Epithelial cell of umbilical artery (primary cell): ENCODE measurements at places on chromosomes 16 and 17. TPM values are rescaled to one million over a fixed set of nuclear protein-coding genes. Genes with fewer than 3 reads are reported as not detected.

NPIPB2 gene
- total RNA-seq, result 0.32 and 1.1 TPM in 2 replicates

TMEM204 gene
- total RNA-seq, result 15.0 and 36.7 TPM in 2 replicates

AURKB gene
- 41.3 and 62.6 TPM in 2 replicates for total RNA-seq

IGSF6 gene
- not detected in 2 replicates for total RNA-seq

MYH13 gene
- not detected in 2 replicates for total RNA-seq

CALB2 gene
- not detected in 2 replicates for total RNA-seq

ATP6V0C gene
- 4.3 and 4.5 TPM in 2 replicates for total RNA-seq

RPRML gene
- not detected in 2 replicates for total RNA-seq

RHBDL1 gene
- total RNA-seq, result 0.30 and 0.65 TPM in 2 replicates

NXPH3 gene
- under 0.01 and 0.61 TPM in 2 replicates for total RNA-seq

PIPOX gene
- 2.6 and 3.5 TPM in 2 replicates for total RNA-seq

MFAP4 gene
- under 0.01 and 0.30 TPM in 2 replicates for total RNA-seq

RASD1 gene
- 1.4 and 6.8 TPM in 2 replicates for total RNA-seq

FBXO39 gene
- 0.61 and 3.2 TPM in 2 replicates for total RNA-seq

SPNS3 gene
- 0.15 TPM in 1 of 2 replicates, not detected in the other for total RNA-seq

SMTNL2 gene
- total RNA-seq, result not detected in 2 replicates

MMP28 gene
- 4.6 and 10.4 TPM in 2 replicates for total RNA-seq

CTRB1 gene
- not detected in 2 replicates for total RNA-seq

ABCC12 gene
- not detected in 2 replicates for total RNA-seq

CACNG5 gene
- not detected in 2 replicates for total RNA-seq

ELMO3 gene
- total RNA-seq, result 1.3 and 1.5 TPM in 2 replicates

KRTAP4-4 gene
- not detected in 2 replicates for total RNA-seq

NPTX1 gene
- 0.30 and 0.65 TPM in 2 replicates for total RNA-seq

NPIPA2 gene
- 0.32 and 2.1 TPM in 2 replicates for total RNA-seq

ZPBP2 gene
- total RNA-seq, result not detected in 2 replicates

HSD11B2 gene
- 0.65 TPM in 1 of 2 replicates, not detected in the other for total RNA-seq

DHRS7C gene
- not detected in 2 replicates for total RNA-seq

MT1G gene
- not detected in 2 replicates for total RNA-seq

CCL14 gene
- 0.91 and 2.3 TPM in 2 replicates for total RNA-seq

DLX4 gene
- total RNA-seq, result not detected in 2 replicates

GRAPL gene
- 7.0 and 8.4 TPM in 2 replicates for total RNA-seq

DNAH17 gene
- under 0.01 TPM in 1 of 2 replicates, not detected in the other for total RNA-seq

ASPA gene
- total RNA-seq, result under 0.01 TPM in 1 of 2 replicates, not detected in the other

PRM3 gene
- total RNA-seq, result not detected in 2 replicates

RPL23 gene
- total RNA-seq, result 903 and 1,481 TPM in 2 replicates

CLEC19A gene
- total RNA-seq, result not detected in 2 replicates

AGRP gene
- not detected in 2 replicates for total RNA-seq

ZMYND15 gene
- not detected in 2 replicates for total RNA-seq

TMEM235 gene
- under 0.01 and 0.46 TPM in 2 replicates for total RNA-seq

MSLN gene
- total RNA-seq, result not detected in 2 replicates

BBS2 gene
- 50.0 and 63.5 TPM in 2 replicates for total RNA-seq

SPAG5 gene
- total RNA-seq, result 29.2 and 37.8 TPM in 2 replicates

ABCC6 gene
- total RNA-seq, result under 0.01 and 1.4 TPM in 2 replicates

CCL22 gene
- total RNA-seq, result not detected in 2 replicates

TEDC2 gene
- 7.4 and 9.1 TPM in 2 replicates for total RNA-seq

NR1D1 gene
- 0.30 and 0.32 TPM in 2 replicates for total RNA-seq

CES4A gene
- 0.65 and 0.91 TPM in 2 replicates for total RNA-seq

KRT28 gene
- not detected in 2 replicates for total RNA-seq

CCL7 gene
- 1.3 and 4.4 TPM in 2 replicates for total RNA-seq

ATP1B2 gene
- total RNA-seq, result not detected in 2 replicates

CCL17 gene
- total RNA-seq, result not detected in 2 replicates

MEOX1 gene
- total RNA-seq, result not detected in 2 replicates

RPS15A gene
- total RNA-seq, result 2,235 and 2,392 TPM in 2 replicates

KRTAP4-3 gene
- not detected in 2 replicates for total RNA-seq

PLA2G10 gene
- not detected in 2 replicates for total RNA-seq

CDIP1 gene
- total RNA-seq, result 7.9 and 9.1 TPM in 2 replicates

STH gene
- not detected in 2 replicates for total RNA-seq
